ENCODE measurements at places on chromosomes 1 and 21.

GRCh38 chr1:172533513-172534151 is 682 bp downstream of the SUCO start:
- peak; percentile 64 for DNase-seq

DNA sequence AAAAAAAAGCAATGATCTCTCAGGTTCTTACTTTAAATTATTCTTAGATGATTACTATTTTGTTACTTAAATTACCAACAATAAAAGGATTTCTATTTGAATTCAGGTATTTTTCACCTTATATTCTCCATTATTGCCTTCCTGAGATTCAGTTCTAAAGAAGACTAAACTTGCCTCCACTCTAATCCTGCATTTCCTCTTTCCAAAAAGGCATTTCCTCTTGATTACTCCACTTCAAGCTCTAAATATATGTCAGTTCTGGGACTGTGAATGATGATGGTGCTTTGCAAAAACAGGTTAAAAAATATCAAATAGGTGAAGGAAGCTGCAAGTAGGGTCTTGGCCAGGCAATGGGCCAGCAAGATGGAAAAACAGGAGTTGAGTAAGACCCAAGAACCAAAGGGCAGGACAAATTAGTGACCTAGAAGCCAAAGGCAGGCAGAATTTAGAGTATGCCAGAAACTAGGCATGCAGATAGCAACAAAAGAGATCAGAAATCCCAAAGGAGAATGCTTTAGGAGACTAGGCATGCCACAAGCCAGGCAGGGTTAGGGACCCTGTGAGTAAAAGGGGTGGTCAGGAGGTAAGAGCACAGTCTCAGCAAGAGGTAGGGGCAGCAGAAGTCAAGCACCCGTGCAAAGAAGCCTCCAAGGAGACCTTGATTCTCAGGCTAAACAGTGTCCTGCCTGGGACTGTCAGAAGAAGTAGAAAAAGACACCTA is 11.3 kb upstream of the DIPK1A start:
- no peak for DNase-seq

GRCh38 chr1:109887884-109888283 is 22.8 kb upstream of the CSF1 start:
- DNase-seq: no peak

DNA sequence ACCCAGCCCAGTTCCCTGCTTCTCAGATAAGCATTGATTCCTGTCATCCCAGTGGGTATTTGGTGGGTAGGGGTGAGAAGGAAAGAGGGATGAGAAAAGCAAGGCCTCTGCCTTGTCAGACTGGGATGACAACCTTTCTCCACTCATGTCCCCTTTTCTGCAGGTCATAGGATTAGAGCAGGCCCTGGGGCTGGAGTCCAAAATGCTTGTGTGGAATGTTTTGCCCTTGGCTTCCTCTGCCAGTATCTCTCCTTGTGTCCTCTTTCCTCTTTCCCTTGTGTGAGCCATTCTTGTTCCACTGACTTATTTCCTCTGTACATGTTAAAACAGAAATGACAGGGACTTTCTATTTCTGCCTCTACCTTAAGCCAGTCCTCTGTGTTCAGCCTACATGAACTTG is 4.1 kb downstream of the ATP2B4 start:
- peak; percentile 47 for DNase-seq

DNA sequence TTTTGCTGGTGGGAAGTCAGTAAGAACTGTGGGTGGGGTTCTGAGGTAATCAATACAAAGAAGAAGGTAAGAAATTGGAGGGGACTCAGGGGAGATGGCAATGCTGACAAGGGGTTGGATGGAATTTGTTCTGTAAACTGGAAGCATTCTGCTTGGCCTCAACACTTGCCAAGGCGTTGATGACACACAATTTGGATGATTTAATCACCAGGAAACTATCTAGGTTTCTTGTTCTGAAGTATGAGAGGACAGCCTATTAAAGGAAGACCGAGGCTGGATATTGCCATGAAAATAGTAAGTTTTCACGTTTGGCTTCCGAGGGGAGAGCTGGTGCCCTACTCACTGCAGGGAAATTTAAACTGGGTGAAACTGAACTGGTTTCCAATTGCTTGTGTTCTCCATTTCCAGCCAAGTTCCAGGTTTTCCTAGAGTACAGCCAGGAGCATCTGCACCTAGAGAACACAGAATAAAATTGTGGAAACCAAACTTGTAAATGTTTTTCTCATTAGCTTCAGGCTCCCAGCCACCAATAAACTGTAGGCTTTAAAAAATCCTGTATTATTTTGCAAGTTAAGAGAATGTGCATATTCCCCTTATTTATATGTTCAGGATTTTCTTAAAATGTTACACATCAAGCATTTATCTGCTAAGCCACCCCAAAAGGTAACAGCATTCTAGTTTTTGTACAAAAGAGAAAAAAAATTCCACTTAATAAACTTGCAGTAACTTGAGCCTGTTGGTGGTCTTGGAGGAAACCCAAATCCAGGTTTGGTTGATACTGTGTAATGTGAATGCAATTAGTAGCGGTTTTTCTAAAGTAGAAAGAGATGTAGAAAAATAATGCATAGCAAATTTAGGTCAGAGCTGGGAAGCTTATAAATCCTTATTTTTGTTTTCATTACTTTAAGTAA is 53.8 kb downstream of the ROR1 start:
- no peak for DNase-seq

DNA sequence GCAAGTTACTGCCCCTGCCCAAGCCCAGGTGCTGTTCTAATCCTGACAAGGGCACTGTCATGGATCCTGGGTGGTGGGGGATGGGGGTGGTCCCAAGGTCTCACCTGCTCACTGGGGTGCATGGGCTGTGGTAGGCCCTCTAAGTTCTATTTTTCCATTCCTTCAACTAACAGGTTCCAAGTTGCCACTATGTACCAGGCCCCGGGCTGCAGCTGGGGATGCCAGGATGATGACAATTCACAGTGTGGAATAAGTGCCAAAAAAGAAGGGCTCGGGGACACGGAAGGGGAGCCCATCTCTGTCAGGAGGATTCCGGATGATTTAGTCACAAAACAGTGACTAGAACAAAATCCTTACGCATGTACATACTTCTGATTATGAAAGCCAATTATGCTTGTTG is 76.0 kb downstream of the STUM start:
- peak; percentile 82 for DNase-seq

GRCh38 chr1:245128381-245129101 is 26.2 kb upstream of the KIF26B start:
- DNase-seq: no peak

GRCh38 chr1:108627256-108627655 is 33.6 kb downstream of the HENMT1 start:
- DNase-seq: peak; percentile 34

GRCh38 chr1:205504311-205505075 is at the start of gene CDK18:
CDK18 (plus strand) TSS chr1:205504669; CDS start chr1:205523168, 18,499 bp downstream.
- DNase-seq: peak; percentile 36

GRCh38 chr21:34129039-34129891 is 55.9 kb downstream of the MRPS6 start:
- DNase-seq: peak; percentile 96

DNA sequence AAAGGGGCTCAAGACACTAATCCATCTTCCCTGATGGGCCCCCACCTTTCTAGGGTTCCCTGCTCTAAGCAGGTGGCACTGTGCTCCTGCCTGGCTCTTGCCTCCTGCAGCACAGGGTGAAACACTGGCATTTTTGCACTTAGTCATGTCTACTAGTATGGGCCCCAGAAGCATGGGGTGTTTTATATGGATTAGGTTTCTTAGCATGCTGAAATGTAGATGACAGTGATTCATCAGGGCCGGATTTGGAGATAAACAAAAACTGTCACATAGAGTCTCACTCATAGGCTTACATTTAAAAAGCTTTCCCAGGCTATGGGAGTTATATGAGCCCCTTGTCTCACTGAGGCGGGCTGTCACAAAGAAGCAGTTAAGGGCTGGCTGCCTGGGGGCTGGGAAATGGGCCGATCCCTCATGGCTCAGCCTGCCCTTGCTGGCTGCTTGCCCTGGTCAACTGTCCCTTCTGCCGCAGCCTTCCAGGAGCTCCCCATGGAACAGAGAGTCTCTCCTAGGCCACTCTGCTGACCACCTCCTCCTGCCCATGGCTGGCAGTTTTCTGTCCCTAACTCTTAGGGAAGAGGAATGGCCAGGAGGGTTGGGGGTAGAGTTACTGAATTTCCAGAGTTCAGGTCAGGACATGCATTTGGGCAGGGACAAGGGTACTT is 6.5 kb downstream of the GALNT2 start:
- peak; percentile 77 for DNase-seq

DNA sequence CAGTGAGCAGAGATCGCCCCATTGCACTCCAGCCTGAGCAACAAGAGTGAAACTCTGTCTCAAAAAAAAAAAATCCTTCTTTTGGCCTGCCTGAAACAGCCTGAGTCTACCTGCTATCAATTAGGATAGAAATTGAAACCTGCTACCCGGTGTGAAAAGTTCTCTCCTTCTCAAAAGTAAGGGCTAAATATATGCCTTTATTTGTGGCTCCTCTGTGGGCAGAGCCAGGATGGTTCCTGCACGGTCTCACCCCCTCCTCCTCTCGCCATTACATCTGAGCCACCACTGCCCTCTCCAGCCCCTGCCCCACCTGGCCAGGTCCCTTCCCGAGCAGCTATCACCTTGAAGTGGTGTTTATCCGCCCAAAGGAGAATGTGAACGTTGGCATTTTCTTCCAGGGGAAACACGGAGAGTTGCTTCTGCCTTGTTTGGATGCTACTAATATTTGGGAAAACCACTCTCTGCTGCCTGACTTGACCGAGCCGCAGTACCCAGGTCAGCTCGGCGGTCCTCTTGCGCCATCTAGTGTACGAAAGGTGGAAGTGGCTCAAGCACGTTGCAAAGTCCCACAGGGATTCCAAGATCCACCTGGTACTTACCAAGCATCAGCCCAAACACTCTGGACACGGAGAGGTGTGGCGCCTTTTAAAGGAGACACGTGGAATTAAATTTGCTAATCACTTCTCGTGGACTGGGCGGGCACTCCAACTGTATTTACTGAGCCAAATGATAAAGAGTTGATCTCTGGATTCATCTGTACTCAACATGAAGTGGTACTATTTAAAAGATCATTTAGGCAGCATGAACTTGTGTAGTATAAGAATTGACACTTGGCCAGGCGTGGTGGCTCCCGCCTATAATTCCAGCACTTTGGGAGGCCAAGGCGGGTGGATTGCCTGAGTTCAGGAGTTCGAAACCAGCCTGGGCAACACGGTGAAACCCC is 31.9 kb downstream of the SETD4 start:
- peak; percentile 86 for DNase-seq

- no peak for DNase-seq
These were observed 355.6 kb downstream of the PRDM2 start for GRCh38 chr1:14055442-14056223.

GRCh38 chr1:160646180-160646579 is 664 bp downstream of the SLAMF1 start:
- no peak for DNase-seq

GRCh38 chr1:52551507-52552235 is 1.2 kb downstream of the TUT4 start:
- peak; percentile 69 for DNase-seq
